G401 (cell line): ENCODE measurements at places on chromosomes 7 and 10.

DNA sequence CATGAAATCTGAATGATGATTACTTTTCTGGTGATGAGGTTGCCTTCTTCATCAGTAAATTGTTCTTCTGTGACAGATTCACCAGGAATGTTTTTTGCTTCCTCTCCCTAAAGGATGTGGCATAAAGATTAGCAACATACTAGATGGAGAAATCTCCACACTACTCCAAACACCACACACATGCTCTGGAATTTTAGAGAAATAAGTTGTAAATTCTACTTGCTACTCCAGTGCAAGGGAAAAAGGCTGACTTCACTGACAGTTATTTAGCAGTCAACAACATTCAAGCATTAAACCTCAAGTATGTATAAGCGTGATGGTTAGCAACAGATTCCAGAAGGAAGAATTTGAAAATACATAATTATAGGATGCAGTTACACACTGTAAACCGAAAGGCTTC lies 137.9 kb upstream of the CCDC6 start:
- DNase-seq = no peak

GRCh38 chr7:133839121-133839520 lies 288.0 kb upstream of the LRGUK start:
- no peak for DNase-seq

GRCh38 chr7:69966766-69967591 lies 368.7 kb downstream of the AUTS2 start:
- peak; percentile 71 for DNase-seq

GRCh38 chr10:50417486-50417885 lies 166.2 kb upstream of the ASAH2 start:
- DNase-seq = no peak

GRCh38 chr7:22821702-22822485 lies 755 bp downstream of the TOMM7 start:
- DNase-seq = peak; percentile 17

- peak; percentile 7 for DNase-seq
Measured at GRCh38 chr7:55212838-55213237, 152.3 kb upstream of the LANCL2 start.

DNA sequence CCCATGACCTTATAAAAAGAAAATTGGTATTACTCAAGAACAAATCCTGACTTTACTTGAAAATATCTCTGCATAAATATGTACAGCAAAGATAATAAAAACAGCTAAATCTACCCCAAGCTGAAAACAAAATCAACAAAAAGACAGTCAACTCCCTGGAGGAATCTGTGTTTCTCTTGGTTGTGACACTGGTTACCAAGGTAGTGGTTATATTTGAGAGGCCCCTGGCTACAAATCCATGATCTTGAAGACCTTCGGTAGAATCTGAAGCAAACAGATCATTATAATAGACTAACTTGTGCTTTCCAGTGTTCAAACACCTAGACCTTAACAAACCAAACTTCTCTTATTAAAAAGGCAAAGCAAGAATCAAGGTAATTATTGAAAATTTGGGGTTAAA lies 123.9 kb upstream of the SGCE start:
- DNase-seq = no peak

DNA sequence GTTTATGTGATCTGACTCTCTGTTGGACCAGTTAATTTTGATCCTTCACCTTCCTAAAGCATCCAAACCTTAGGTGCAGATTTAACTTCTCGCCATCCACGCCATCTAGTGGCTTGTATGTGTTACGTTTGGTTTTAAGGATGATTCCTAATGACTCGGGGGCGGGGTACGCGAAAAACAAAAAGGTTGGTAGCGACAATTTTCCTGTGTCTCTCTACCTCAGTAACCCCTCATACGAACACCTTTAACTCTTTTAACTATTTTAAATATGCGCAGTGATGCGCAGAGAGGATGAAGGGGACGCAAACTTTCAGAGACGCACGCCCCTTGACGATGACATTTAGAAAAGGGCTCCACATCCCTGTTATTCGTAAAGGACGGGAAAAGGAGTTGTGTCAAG lies 714 bp upstream of the KCND2 start:
- DNase-seq = peak; percentile 93

DNA sequence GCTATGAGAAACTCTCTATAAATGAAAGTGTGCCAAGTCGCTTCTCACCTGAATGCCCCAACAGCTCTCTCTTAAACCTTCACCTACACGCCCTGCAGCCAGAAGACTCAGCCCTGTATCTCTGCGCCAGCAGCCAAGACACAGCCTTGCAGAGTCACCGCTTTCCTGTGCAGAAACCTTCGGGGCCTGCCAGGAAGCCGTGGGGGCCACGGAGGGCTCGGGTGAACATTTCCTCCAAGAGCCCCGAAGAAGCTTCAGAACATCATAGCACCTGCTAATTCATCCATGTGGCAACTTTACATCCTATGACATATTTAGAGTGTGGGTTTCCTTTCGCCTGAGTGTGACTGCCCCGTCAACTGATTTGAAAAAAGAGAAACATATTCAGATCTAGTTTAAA lies 55.7 kb upstream of the PRSS58 start:
- no peak for DNase-seq

- no peak for DNase-seq
Measured at GRCh38 chr7:52271703-52272102, 763.7 kb upstream of the POM121L12 start.

DNA sequence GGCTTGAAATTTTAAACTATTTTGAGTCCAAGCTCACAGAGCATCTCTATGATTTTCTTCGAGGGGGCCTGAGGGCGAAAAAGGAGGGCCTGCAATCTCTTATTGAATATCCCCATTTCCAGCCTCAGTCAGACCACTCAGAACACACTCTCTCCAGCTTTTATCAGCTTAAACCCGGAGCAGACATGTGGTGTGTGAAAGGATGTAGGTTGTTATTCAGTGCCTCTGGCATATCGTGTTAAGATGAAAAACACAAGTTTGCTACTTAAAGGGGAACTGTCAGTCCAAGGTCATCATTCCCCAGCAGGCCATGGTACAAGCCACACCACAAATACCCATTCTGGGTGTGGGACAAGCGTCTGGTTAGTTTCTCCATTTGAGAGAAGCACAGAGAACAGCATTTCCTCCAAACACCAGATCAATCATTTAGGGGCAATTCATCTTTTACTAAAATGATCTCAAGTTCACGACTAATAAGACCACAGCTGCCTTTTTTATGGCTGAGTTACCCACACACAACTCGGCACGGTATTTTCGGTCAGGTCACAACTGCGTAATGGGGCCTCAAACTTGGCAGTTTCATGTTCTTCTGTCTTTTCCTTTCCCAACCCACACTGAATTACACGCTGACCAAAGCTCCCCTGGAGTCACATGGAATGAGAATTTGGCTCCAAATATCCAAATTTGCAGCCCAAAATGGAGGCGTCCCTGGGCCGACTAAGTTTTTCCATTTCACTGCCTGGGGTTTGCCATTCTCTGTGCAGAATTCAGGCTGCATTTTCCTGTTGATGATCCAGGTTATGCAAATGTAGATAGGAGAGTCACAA lies 188.4 kb downstream of the SEM1 start:
- no peak for DNase-seq

- DNase-seq = no peak
Measured at GRCh38 chr7:142153400-142153799, 41.9 kb downstream of the MGAM2 start.

GRCh38 chr7:129949292-129950133 lies 3.2 kb downstream of the UBE2H start:
- peak; percentile 70 for DNase-seq

- DNase-seq = no peak
Measured at GRCh38 chr10:131424053-131424452, 112.5 kb upstream of the TCERG1L start.

DNA sequence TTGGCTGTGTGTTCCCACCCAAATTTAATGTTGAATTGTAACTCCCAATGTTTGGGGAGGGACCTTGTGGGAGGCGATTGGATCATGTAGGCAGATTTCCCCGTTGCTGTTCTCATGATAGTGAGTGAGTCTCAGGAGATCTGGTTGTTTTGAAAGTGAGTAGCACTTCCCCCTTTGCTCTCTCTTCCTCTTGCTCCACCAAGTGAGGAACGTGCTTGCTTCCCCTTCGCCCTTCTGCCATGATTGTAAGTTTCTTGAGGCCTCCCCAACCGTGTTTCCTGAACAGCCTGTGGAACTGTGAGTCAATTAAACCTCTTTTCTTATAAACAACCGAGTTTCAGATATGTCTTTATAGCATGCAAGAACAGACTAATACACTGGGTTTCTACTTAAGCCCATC lies 176.3 kb downstream of the CDK14 start:
- no peak for DNase-seq

DNA sequence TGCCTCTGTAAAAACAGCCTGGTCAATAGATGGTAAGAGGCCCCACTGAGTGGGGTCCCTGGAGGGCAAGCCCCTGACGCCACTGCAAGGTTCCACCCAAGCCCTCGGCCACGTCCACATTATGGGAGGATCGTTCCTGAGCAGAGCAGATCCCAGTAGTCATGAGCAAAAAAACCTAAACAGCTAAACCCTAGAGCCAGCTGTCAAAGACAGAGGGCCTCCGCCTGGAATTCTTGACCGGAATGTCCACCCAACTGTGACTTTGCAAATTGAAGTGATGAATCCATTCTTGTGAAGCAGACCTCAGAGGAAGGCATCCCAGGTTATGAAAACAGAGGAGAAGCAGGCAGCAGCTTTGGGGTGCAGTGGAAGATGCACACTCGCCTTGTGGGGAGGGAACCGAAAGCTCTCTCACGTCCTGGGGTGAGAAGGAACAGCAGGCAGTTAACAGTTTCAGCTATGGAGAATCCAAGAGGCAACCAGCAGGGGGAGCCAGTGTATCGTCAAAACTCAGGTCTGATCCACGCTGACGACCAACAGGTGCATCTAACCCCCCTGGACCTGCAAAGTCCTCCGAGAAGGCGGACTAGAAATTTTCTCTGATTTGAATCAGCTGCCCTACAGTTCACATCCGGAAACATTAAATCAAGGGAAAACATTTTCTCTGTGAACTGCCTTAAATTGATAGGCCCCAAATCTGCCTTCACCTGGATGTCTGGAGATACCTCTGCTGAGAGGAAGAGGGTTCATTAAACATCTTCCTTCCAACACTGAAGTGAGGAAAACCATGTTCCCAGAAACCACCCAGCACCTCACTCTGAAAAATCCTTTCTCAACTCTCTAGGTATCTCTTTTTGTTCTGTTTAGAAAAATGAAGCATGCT lies 139.1 kb upstream of the PFKP start:
- DNase-seq = peak; percentile 81

DNA sequence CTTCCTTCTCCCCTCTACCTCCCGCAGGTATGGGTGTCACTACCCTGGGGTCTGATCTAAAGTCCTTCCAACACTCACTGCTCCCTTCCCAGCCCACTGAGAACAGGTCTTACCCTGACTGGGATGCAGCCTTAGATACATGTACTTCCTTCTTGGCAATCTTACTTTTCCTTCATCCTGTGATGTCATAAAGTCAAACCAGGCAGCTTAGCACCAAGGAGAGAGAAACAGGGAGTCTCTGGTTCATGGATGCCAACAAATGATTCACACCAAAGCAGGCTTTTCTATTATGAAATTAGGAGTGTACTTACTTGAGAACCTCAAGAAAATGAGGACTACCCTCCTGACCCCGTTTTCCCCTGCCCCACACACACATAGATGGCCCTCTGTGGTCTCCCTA lies 111.0 kb upstream of the KMT2E start:
- DNase-seq = no peak

GRCh38 chr10:17453373-17454091 lies 863 bp downstream of the ST8SIA6 start:
- no peak for DNase-seq

GRCh38 chr10:108374991-108375390 lies 1210.5 kb upstream of the SORCS1 start:
- DNase-seq = no peak

GRCh38 chr10:104456802-104457542 lies 103.3 kb downstream of the CFAP58 start:
- DNase-seq = no peak

GRCh38 chr10:111511751-111512150 lies 434.9 kb downstream of the ADRA2A start:
- no peak for DNase-seq

GRCh38 chr10:32731527-32731926 lies 226.5 kb downstream of the ITGB1 start:
- DNase-seq = no peak

DNA sequence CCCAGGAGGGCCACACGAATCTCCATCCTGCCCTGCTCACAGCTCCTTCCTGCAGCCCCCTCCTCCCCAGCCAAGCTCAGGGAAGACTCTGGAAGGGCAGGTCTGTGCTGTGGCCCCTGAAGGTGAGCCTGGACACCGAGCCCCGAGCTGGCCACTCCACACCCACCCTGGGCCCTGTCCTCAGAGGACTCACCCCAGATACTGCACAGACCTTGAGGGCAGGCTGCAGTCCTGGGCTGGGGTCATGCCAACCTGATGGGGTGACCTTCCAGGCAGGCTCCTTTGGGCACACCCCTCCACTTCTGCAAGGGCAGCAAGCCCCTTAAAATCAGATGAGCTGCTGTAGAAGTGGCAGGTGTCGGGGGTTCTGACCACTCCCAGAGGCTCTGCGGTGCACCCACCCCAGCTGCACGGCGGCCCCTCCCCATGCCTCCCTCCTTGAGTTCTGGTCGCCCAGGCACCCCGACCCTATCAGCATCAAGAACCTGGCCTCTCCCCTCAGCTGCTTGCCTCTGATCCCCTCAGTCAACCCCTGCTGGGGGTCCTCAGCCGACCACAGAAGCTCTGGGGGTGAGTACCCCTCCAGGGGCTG lies 24.3 kb downstream of the YKT6 start:
- no peak for DNase-seq

DNA sequence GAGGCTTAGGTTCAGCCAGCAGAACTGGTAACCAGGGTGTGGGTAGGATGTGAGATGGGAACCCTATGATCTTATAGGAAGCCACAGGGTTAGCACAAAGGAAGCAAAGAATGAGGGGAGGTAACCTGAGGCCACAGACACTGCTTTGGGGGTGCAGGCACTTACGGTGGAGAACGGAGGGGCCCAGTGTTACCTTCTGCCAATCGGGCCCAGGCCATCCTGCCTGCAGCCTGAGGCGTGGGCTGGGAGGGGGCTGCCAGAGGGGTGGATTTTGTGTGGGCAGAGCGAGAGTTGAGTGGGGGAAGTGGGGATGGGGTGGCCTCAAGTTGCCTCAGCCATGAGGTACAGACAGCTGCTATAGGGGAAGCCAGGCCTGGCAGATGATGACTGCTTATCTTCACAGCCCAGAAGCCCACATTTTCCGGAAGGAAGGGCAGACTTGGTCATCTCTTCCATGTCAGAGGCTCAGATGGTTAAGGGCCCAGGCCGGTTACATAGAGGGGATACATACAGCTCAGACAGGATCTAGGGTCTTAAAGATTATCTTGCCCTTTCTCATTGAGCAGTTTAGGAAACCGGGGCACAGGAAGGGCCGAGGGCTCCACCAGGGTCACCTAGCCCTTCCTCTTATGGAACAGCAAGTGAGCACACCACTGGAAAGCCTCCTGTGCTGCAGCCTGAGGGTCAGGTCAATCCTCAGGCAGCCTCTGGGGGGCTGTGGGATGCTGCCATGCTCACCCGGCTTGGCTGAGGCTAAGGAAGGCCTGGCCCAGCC lies 24.4 kb upstream of the VSIR start:
- DNase-seq = no peak
